ENCODE measurements at places on chromosomes 3 and 15.

- no peak for DNase-seq
These were observed 52.3 kb downstream of the ATP1B3 start for GRCh38 chr3:141928631-141929270.

GRCh38 chr15:38611228-38611627 is 46.6 kb upstream of the RASGRP1 start:
- peak; percentile 17 for DNase-seq

DNA sequence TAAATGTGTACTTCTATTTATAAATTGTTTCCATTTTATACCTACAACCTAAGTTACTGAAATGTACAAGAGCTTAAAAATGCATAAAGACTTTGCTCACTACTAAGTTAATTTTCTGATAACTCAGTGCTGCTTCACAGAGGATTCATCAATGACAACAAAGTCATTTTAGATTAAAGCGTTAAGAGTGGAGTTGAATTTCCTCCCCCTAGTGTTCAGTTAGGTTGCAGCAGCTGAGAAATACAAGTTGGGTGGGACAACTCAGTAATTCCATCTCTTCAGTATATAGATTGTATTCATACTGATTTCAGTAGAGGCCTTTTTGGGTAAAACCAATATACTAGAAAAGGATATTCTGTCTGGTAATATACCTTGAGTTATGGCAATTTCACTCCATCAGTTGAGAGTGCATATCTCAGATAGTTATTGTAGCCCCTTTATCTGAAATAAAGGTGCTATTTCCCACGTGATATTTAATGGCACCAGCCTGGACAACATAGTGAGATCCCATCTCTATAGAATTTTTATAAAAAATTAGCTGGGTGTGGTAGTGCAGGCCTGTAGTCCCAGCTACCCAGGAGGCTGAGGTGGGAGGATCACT is 6.9 kb upstream of the RPL35A start:
- DNase-seq = no peak

DNA sequence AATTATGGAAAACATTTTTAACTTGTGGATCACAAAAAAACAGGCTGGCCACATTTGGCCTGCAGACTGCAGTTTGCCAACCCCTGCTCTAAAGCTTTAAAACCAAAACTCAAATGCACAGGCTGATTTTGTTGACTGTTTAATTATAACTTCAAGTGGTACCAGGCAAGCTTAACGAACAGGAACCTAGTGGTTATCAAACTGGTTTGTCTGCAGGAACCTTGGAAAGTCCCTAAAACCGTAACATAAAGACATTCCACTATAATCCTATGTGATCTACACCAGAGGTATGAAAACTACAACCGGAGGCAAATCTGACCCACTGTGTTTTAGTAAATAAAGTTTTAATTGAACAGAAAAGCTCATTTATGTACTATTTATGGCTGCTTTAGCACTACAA is 52.4 kb downstream of the TBL1XR1 start:
- DNase-seq = no peak

DNA sequence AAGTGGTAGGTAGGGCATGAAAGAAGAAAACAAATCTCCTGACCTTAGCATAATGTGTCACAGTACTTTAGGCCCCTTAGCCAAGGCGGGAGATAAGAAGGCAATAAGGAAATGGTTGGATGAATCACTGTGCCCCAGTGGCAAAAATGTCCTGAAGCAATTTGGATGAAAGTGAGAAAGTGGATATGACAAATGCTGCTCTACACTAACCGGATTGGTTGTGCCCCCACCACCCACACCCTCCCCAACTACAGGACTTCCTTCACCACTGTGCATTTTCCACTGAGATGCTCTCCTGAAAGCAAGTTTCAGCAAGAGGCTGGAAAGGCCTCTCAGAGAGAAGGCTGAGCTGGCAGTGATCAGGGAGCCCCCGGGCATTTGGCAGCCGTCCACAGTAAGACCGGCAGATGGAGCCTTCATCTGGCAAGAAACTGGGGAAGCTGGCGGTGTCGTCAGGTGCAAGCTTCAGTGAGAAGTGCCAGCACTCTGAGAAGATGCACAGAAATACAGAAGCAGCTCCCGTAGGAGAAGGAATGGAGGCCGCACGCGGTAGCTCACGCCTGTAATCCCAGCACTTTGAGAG is 63.8 kb downstream of the ATP1B3 start:
- no peak for DNase-seq

DNA sequence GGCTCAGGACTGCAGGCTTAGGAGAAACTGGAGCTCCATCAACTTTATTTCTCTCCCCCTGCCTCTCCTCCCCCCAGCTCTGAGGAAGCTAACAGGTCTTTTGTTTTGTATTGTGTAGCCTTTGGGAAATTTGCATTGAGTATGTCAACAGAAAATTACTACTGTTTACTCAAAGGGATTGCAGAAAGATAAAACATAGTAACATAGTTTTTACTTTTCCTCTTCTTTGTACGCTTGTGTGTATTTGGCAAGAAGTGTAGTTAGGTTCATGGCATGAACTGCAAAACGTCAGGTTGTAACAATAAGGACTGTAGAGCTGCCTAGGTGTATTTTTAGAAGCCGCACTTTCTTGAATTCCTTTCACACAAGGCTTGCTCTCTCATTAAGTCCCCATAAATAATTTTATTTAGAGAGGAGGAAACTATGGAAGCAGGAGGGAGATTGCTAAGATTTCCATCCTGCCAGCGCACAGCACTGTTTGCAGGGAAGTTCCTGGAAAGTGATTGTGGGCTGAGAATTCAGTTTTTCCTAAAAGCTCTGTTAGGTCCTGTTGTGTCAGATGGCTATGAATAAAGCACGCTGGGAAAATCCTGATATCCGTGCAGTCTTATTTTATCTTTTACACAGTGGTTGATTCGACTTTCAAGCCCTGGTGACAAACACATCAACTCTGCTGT is 21.1 kb upstream of the SATB1 start:
- no peak for DNase-seq

Data from stimulated activated CD4-positive, alpha-beta T cell treated with anti-CD3 and anti-CD28 coated beads, TNF-alpha, amount 100 ng/mL, for 24 hours (primary cell).